ENCODE measurements at places on chromosomes 1 and 21.

GRCh38 chr21:46569081-46569480 is 35.8 kb downstream of the S100B start:
- DNase-seq: no peak

DNA sequence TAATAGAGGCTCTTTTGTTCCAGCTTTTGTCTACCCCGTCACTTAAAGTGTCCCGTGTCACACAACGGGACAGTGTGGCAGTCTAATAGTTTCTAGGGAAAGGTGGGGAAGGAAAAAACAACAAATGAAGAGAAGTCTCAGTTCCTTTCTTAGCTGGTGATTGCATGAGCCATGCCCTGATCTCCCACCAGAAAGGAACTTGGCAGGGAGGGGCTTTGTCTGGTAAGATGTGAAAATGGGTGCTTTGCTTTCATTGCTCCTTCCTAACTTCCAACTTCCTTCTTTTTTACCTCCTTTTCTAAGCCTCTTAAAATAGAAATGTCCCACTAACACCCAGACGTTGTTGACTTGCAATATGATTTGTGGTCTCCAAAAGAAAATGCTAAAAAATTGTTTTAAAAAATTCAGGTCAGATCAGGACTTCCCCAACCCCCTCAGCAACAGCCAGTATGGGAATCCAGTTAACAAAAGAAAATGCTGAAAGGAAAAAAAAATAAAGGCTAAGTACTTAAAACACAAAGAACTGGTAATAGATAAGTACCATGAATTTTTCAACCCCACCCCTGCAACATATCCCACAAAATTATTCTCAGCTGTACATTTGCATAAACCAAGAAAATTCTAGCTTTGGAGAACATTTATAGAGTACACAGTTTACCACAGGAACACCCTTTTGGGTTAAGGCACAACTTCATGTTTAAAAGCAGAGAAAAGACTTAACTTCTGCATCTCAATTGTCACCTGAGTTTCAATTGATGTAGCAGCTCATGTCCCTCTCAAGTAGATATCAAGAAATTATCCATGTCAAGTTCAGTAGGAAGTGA is 106.2 kb downstream of the NIBAN1 start:
- DNase-seq: no peak

GRCh38 chr1:211587123-211587522 is 8.2 kb upstream of the SLC30A1 start:
- no peak for DNase-seq

DNA sequence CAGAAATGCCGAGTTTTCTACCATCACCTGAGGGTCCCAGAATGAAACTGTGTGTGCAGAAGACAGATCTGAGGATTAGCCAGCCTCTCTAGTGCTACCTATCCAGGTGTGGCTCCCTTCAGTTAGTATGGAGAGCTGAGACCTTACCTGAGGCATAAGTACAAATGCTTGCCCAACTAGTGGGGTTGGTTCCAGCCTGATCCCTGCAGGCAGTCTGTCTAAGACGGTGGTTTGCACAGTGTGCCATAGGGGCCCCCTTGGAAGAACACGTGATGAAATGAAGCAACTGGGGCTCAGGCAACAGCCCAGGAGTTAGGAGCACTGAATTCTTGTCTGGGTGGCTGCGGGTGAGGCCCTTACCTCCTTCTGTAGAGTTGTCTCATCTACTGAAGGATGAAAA is 15.6 kb downstream of the S100A7A start:
- DNase-seq: no peak

DNA sequence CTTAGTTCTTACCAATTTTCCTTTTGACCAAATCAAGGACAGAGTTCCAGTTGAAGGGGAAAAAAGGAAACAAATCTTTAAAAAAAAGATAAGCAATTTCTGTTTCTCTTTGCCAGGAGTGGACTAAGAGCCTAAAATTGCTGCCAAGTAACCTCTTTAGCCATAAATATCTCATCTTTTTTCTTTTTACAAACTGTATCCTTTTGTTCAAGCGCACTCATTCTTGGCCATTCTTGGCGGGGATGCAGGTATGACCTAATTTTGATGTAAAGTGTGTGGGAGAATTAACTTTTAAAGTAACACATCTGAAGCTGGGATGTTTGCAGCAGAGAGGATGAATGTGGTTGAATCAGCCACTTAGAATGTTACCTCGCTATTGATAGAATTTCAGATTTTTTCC is 13.4 kb upstream of the KIF1B start:
- no peak for DNase-seq

DNA sequence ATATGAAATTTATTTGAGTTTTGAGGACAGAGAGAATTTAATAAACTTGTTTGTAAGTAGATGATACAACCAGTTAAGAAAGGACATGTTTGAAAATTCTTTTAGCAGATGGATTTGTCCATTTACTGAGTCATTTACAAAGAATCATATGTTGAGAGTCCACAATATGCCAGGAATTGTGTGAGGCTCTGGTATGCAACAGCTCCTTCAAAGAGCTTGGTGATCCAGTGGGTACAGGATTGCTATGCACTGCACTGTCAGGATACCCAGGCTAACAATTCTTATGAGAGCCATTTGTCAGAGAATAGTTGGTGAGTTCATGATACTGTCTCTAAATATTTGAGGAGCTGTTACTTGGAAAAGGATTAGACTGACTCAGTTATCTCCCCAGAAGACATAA is 11.0 kb downstream of the DNM3 start:
- no peak for DNase-seq

DNA sequence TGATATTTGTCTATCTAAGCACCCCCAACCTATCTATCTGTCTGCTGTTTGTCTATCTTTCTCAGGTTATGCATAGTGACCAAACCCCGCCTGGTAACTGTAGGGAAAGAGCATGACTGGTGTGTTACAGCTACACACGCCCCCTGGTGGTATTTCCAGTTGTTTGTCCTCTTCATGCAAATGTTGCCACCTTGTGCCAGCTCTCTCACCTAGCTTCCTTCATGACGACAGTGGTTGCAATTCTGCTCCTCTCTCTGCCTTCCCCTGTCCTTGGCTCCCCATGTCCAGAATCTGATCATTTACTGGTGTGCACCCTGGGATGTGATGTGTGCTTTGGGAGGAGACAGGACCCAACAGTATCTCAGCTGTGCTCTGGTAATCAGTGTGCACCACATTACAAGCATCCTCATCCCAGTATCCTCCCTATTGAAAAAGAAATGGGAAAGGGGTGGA is 8.1 kb upstream of the INKA2 start:
- peak; percentile 52 for DNase-seq

GRCh38 chr1:217344712-217345111 is 286.2 kb downstream of the GPATCH2 start:
- DNase-seq: no peak

- DNase-seq: peak; percentile 39
Observed at GRCh38 chr1:30912224-30912623, 3.7 kb upstream of the SDC3 start.

- DNase-seq: no peak
Observed at GRCh38 chr1:93021539-93022134, 57.4 kb upstream of the MTF2 start.

DNA sequence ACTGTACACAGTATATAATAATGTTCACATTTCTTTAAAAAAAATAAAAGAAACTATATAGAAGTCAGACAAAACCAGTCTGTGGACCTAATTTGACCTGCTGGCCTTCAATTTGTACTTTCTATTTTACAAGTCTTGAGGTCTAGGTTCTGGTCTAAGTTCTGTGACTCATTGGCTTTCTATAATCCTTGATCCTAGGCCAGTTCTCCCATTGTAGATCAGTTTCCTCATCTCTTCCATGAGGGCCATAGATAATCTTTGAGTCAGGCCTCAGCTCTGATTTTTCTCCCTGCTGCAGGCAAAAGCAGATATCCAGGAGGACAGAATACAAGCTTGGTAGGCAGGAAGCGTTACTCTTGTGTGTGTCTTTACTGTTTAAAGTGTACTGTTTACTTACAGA is 603.7 kb upstream of the CAMK1G start:
- DNase-seq: no peak

DNA sequence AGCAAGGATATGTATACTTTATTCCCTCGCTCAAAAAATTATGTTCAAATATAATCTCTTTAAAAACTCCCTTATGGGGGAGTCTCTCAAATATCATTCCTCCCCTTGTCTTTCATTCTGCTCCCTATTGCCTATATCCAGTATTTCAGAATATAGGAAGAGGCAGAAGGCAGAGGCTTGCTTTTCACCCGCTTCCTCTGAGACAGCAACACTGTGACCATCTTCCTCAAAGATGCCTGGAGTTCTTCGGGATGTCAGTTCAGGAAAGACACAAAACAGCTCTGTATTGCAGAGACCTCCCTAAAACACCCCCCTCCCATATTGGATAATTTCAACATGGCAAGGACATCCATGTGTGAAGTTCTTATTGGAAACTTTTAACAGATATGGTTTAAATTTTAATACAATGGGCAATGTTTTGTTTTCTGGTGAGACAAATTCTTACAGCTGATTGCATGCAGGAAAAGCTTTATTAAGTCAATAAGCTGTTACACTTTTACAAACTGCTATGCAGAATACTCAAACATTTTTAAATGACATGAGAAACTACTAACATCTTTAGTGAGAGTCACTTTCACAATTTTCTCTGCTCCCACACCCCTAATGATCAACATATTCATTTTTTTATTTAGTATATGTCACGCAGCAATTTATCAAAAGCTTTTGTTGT is 4.8 kb downstream of the DIRAS3 start:
- DNase-seq: no peak

DNA sequence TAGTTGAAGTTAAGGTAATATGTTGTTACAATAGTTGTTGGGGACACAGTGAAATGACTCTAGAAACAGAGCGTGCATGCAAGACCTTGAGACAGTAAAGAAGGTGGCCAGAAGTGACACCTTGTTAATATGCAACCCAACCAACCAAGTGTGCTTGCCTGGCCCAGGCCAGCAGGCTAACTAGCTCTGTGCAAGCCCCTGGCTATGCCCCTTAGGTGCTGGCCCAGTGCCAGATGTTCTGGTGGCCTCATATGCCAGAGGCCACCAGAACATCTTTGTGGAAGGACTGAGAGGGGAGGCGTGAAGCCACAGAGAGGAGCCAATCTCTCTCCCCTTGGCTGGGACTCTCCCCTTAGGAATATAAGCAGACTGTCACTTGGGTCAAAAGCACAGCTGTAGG is 111.2 kb upstream of the JUN start:
- DNase-seq: peak; percentile 64

DNA sequence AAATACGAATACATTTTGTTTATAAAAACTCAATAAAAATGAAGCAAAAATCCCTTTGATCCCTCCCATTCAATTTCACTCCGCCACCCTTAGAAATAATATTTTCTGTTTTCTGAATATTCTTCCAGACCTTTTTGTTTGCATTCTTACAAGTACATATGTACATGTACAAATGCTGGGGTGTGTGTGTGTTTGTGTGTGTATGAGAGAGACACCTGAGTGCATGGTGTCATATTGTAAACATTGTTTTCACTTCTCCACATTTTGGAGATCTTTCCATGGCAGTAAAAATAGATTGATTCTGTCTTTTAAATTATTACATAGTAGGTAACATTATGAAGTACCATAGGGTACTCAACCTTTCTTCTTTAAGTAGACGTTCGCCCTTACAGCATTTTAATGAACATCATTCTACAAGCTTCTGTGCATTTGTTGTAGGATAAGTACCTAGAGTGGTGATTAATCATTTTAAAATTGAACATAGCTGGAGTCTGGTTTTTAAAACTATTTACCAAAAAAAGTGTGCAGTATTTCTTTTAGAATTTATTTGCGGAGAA is 1.3 kb upstream of the MPC2 start:
- no peak for DNase-seq

DNA sequence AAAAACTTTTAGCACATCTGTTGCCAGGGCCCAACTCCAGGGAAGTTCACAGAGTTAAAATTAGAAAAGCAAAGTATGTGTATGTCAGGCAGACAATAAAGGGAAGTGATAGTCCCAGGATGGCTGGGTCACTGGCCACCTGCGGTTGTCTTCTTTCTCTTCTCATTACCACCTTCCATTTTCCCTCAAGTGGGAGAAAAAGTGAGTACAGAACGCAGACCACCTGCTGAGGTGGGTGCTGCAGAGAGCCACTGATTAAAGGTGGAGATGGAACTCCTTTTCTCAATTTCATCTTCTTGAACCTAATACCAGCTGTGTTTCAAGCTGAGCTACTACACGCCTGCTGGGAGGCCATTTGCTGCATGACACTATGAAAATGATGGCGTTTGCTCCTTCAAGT is 88.8 kb upstream of the PDE4B start:
- no peak for DNase-seq

DNA sequence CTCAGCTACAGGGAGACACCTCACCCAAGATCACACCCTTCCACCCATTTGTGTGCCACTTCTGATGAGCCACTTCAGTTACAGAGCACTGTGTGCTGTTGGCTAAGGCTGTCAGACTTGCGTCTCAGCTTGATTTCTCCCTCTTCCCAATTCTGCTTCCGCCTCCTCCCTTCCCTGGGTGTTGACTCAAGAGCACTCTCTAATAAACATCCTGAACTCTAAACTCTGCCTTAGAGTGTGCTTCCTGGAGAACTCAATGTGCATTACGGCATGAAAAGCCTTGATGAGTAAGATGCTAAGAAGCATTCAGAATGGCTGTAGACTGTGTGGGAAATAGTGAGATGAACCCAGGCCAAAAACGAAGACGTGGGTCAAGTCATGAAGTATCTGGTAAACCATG is 54.9 kb upstream of the S1PR1 start:
- peak; percentile 10 for DNase-seq

DNA sequence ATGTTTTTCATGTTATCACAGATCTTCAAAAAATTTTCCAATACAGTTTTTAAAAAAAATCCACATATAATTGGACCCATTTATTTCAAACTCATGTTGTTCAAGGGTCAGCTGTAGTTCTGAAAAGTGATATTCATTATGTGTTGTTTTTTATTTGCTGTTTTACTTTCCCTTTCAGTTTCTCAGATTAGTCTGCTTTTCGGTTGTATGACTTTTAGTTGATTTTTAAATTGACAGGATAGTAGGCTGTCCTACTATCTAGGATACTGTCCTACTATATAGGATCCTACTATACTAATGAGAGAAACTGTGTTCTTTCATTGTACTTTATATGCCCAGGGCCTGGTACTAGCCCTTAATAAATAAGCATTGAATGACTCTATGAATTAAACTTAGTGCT is 33.6 kb upstream of the GPR52 start:
- DNase-seq: no peak

- peak; percentile 86 for DNase-seq
Observed at GRCh38 chr1:17624611-17625233, 85.2 kb downstream of the ARHGEF10L start.

DNA sequence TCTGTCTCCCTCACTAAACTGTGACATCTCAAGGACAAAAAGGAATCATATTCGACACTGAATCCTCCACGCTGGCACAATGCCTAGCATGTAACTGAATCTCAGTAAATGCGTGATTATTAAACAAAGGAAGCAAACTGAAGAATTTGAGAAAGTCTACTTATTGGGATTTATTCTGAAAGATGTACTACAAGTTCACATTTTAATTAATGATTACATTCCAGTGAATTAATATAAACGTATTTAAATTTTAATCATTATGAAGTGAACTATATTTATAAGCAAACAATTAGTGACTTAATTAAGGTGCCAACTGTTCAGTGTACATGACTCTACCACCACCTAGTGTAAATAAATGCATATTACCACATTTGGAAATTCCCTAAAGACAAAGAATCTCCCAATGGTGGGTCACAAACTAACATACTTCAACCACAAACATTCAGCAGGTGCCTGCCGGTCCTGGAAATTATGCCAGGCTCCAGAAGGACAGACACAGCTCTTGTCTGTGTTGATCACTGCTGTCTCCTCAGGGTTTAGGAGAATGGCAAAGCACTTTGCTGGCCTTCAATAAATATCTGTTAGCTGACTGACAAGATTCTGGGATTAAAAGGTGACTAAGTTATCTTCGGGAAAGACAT is 56.3 kb downstream of the SMYD3 start:
- DNase-seq: no peak

Data from right cardiac atrium (tissue), 5 donors.